ENCODE measurements at places on chromosomes 13 and 19.

DNA sequence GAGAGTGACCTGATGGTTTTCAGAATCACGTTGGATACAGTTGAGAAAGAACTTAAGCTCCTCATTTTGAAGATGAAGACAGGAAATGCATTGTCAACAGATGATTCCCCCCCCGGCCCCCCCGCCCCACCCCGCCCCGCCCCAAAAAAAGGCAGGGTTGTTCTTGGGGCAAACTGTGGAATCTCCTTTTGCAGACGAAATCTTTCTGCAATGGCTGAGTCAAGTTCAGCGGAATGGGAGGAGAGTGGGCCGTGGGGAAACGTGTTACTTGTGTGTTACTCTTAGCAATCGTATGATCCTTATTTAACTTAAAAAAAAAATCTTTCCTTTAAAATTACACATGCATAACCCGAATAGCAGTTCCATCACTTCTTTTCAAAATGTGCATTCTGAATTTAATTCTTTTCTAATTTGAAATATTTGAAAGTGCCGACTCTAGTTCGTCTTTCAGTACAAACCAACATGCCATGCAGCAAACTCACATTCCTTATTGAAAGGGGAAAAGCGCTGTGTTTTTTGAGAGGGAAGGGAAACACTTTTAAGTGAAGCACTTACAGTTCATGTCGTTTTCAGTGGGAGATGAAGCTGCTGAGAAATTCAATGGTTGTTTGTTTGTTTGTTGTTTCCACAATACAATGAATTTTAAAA, 348.5 kb upstream of the ARGLU1 start:
- peaks cover 4% of the 10 kb centered on the region for H3K4me1 ChIP-seq
- no peaks in the 10 kb centered on the region for H3K36me3 ChIP-seq
- no peak for DNase-seq

- no peak overlapping the region for H3K4me3 ChIP-seq
- H3K36me3 ChIP-seq: peaks cover 4% of the 10 kb centered on the region
- H3K27ac ChIP-seq: no peak overlapping the region
- no peaks in the 10 kb centered on the region for H3K27me3 ChIP-seq
Measured at GRCh38 chr13:98508280-98508679, 68.6 kb downstream of the STK24 start.

- no peaks in the 10 kb centered on the region for H3K36me3 ChIP-seq
- H3K4me3 ChIP-seq: no peak overlapping the region
- DNase-seq: no peak
Measured at GRCh38 chr19:5801796-5802619, 2.9 kb upstream of the NRTN start.

DNA sequence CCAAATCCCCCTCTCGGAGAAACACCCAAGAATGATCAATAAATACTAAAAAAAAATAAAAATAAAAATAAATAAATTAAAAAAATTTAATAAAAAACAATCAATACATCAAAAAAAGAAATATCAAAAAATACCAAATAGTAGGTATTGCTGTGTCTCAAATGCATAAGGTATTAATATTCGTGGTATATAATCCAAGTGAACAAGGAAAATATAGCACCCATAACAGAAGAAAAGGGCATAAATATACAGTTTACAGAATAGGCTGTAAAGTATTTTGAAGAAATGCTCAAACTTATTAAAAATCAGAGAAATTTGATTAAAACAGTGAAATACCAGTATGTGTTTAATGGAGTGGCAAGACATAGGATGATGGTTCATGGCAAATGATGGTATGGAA, 7.6 kb upstream of the ZNF227 start:
- H3K27me3 ChIP-seq: no peaks in the 10 kb centered on the region
- H3K4me3 ChIP-seq: no peak overlapping the region
- H3K27ac ChIP-seq: no peak overlapping the region
- H3K4me1 ChIP-seq: no peaks in the 10 kb centered on the region

- DNase-seq: no peak
- H3K4me3 ChIP-seq: no peak overlapping the region
- H3K4me1 ChIP-seq: no peaks in the 10 kb centered on the region
- H3K27me3 ChIP-seq: no peaks in the 10 kb centered on the region
Measured at GRCh38 chr13:49271264-49271663, 23.5 kb downstream of the CDADC1 start.

GRCh38 chr19:33767898-33768413, 28.7 kb upstream of the KCTD15 start:
- H3K36me3 ChIP-seq: no peaks in the 10 kb centered on the region
- no peak overlapping the region for H3K27ac ChIP-seq
- H3K4me3 ChIP-seq: no peak overlapping the region
- H3K4me1 ChIP-seq: no peaks in the 10 kb centered on the region

DNA sequence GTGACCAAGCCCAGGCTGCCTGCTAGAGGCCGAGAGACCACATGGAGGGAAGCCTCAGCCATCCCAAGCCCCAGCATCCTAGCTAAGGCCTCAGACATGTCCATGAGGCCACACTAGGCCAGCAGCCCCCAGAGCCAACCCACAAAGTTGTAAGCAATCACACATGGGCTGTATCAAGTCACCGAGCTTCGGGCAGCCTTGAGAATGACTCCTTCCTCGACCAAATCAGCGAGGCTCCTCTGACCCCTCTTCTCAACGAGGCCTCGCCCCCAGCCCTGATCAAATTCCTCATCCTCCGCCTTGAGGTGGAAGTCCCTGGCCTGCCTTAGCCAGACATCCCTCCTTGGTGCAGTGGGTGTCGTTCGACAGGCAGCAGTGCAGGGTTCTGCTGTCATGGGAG, 1.9 kb upstream of the SPACA7 start:
- no peaks in the 10 kb centered on the region for H3K4me1 ChIP-seq
- H3K4me3 ChIP-seq: no peak overlapping the region
- DNase-seq: no peak
- H3K27ac ChIP-seq: no peak overlapping the region

- no peaks in the 10 kb centered on the region for H3K27me3 ChIP-seq
- DNase-seq: no peak
- no peak overlapping the region for H3K4me3 ChIP-seq
- H3K4me1 ChIP-seq: no peaks in the 10 kb centered on the region
- H3K27ac ChIP-seq: no peak overlapping the region
Measured at GRCh38 chr19:55683449-55684261, 8.6 kb downstream of the EPN1 start.

- no peaks in the 10 kb centered on the region for H3K36me3 ChIP-seq
- no peak overlapping the region for H3K4me3 ChIP-seq
- no peak for DNase-seq
- H3K27ac ChIP-seq: no peak overlapping the region
- H3K27me3 ChIP-seq: peaks cover 5% of the 10 kb centered on the region
Measured at GRCh38 chr19:18098891-18099622, 1.5 kb downstream of the MAST3 start.

DNA sequence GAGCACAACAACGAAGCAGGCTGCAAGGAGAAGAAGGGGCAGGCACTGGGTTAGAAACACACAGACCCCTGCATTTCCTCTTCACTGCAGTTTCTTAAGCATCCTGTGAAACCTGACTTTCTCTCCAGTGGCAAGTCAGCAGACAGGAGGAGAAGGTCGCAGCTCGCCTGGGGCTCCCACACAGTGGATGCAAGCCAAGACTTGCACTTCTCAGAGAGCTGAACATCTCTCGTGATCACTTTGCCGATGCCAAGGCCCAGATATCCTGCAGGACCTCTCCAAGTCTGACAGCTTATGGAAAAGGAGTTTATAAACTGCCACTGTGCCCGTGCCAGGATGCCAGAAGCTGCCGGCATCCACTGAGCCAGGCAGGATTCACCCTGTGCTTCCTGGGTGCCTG, 18.4 kb downstream of the TMEM272 start:
- DNase-seq: no peak
- no peak overlapping the region for H3K27ac ChIP-seq
- H3K4me3 ChIP-seq: no peak overlapping the region

DNA sequence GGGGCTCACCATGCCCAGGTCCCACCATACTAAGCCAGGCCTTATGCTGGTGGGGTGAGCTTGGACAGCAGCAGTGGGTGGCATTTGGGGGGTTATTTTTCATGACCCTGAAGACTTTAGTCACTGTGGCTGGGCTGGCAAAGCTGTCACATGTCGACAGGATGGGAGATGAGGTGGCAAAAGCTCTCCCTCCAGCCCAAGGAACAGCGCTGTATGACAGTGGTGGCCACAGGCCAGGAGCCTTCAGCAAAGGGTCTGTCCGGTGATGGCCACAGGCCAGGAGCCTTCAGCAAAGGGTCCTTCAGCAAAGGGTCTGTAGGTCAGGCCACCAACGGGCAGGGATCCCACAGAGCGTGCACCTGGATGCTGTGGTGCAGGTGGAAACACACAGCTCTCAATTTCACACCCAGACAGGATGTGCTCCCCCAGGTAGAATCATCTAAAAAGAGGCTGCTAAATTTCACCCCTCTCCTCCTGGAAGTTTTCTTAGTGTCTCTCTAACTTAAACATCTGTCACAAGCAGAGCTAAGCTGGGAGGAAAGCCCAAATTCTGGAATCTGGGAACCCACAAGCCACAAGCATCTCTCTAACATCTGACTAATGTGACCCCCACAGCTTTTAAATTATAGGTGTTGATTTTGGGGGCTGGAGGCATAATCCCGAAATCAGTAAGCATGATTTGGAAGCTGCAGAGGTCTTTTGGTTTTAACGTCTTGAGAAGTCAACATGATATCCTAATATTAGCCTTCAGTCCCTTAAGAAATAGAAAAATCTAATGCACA, 23.0 kb downstream of the COL4A1 start:
- peaks cover 4% of the 10 kb centered on the region for H3K4me1 ChIP-seq
- H3K27ac ChIP-seq: no peak overlapping the region
- peaks cover 35% of the 10 kb centered on the region for H3K36me3 ChIP-seq
- H3K4me3 ChIP-seq: no peak overlapping the region
- no peak for DNase-seq

DNA sequence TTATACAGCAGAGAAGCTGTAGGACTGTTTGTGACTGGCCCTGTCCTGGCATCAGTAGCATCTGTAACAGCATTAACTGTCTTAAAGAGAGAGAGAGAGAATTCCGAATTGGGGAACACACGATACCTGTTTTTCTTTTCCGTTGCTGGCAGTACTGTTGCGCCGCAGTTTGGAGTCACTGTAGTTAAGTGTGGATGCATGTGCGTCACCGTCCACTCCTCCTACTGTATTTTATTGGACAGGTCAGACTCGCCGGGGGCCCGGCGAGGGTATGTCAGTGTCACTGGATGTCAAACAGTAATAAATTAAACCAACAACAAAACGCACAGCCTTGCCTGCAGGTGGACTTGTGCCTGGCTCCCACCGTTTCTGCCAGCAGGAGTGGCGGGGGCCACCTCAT, 27.3 kb upstream of the LDLR start:
- no peak overlapping the region for H3K27ac ChIP-seq
- DNase-seq: no peak
- peaks cover 6% of the 10 kb centered on the region for H3K4me1 ChIP-seq
- no peak overlapping the region for H3K4me3 ChIP-seq
- H3K36me3 ChIP-seq: peaks cover 49% of the 10 kb centered on the region

- DNase-seq: no peak
- no peaks in the 10 kb centered on the region for H3K36me3 ChIP-seq
- peaks cover 18% of the 10 kb centered on the region for H3K27me3 ChIP-seq
- H3K4me3 ChIP-seq: no peak overlapping the region
Measured at GRCh38 chr19:43636121-43636683, 3.4 kb downstream of the CADM4 start.

GRCh38 chr19:13064092-13064489, 38.6 kb downstream of the LYL1 start:
- H3K27me3 ChIP-seq: peaks cover 49% of the 10 kb centered on the region
- no peak overlapping the region for H3K27ac ChIP-seq
- no peak overlapping the region for H3K4me3 ChIP-seq
- no peaks in the 10 kb centered on the region for H3K36me3 ChIP-seq
- DNase-seq: no peak
- H3K4me1 ChIP-seq: no peaks in the 10 kb centered on the region

GRCh38 chr19:13920940-13921747, 15.1 kb downstream of the CC2D1A start:
- peak; percentile 70 for DNase-seq
- H3K27me3 ChIP-seq: no peaks in the 10 kb centered on the region

GRCh38 chr13:91546900-91547299, 148.5 kb downstream of the GPC5 start:
- no peak overlapping the region for H3K27ac ChIP-seq
- H3K4me1 ChIP-seq: no peaks in the 10 kb centered on the region
- no peak overlapping the region for H3K4me3 ChIP-seq
- no peaks in the 10 kb centered on the region for H3K27me3 ChIP-seq
- H3K36me3 ChIP-seq: no peaks in the 10 kb centered on the region

DNA sequence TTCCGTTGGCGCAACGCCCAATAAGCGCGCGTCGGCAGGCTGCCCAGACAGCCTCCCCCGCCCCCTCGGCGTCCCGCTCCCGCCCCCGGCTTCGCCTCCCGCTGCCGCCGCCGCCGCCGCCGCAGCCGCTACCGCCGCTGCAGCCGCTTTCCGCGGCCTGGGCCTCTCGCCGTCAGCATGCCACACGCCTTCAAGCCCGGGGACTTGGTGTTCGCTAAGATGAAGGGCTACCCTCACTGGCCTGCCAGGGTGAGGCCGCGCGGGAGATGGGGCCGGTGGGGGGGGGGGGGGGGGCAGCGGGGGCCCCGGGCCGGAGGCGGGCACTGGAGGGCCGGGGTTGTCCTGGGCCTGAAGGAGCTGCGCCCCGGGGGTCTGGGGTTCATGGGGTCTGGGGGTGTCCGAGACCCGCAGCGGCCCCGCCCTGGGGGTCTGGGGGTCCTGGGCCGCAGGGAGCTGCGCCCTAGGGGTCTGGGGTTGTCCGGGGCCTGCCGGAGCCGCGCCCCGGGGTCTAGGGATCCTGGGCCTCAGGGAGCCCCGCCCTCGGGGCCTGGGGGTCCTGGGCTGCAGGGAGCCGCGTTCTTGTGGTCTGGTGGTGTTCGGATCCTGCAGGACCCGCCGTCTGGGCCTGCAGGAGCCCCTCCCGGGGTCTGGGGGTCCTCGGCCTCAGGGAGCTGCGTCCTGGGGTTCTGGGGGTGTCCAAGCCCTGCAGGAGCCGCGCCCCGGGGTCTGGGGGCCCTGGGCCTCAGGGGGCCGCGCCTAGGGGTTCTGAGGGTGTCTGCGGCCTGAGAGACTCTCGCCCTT, at the start of gene HDGFL2:
TSS of gene HDGFL2 (plus strand) at position 124 of the 801 bp plus-strand sequence. CDS start at position 178, 54 bp downstream.
- no peaks in the 10 kb centered on the region for H3K27me3 ChIP-seq
- peaks cover 22% of the 10 kb centered on the region for H3K36me3 ChIP-seq
- H3K27ac ChIP-seq: peak within 1 kb of the TSS; percentile 45
- DNase-seq: no peak

- peaks cover 5% of the 10 kb centered on the region for H3K27me3 ChIP-seq
- no peaks in the 10 kb centered on the region for H3K4me1 ChIP-seq
- no peaks in the 10 kb centered on the region for H3K36me3 ChIP-seq
- DNase-seq: no peak
Measured at GRCh38 chr13:113049521-113049941, 56.1 kb upstream of the F7 start.
